ENCODE measurements at places on chromosomes 2 and 18.

GRCh38 chr2:158755310-158756087, 39.6 kb upstream of the DAPL1 start:
- no peak for DNase-seq

DNA sequence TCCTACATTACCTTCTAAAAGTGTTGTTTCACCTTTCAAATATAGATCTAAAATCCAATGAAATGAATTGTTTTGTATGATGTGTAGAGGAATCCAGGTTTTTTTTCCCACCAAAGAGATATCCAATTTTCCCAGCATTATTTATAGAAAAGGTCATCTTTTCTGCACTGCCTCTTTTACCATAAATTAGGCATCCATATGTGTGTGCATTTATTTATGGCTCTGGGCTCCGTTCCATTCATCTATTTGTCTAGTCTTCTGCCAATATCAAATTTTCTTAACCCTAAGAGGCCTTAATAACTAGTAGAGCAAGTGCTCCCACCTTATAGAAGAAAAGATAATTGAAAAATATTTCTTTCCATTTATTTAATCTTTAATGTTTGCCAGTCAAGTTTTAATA, 88.3 kb downstream of the ATAD2B start:
- DNase-seq: no peak

- no peak for DNase-seq
Measured at GRCh38 chr2:23042216-23042906, 342.6 kb upstream of the KLHL29 start.

DNA sequence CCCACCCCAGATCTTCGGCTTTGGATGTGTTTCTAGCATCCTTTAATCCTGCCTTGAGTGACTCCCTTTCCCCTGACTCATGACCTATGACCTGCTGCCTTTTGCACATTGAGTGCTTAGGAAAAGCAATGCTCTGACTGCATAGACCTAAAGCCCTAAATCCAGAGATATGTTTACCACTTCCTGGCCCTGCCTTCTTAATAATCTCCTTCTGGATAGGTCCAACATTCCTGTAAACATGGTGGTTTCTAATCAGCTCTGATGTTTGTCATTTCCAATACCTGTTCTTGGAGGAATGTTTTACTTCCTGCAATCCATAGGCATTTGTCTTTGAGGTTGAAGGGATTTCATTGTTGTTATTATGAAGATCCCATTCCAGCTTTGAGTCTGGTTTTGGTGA, 2.3 kb downstream of the SLC3A1 start:
- DNase-seq: no peak

Measured in RWPE1 (cell line).